CD4-positive, alpha-beta T cell treated with Interleukin-4 for 1 hour (primary cell): ENCODE measurements at places on chromosomes 6 and 20.

DNA sequence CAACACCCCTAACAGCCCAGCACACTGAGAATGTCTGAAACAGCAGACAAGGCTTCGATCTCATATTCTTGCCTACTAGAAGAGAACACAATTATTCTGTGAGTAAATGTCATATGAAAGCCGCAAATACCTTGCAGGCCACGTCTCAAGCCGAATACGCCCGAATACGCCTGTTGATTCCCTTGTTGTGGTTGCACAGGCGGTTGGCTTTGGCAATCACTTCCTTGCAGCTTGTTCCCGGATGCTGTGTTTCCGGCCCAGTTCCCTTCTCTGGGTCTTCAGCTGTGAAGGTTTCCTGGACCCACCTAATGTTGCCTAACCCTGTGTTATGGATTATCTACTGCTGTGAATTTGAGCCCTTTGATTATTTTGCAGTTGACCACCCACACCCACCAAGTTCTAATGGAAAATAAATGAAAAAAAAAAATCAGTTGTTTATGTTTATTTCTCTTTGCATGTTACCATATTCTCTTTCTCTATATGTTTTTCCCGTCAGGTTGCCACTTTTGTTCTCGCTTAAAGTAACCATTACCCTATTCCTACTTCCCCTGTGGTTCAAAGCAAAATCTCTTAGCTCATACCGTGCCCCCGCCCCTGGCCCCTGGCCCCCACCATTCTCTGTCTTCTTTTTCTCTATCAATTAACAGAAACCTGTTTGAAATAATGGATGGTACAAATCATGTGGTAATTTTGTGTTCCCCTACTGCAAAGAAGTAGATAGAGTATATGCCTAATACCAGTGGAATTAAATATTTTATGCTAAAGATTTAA, 172.4 kb downstream of the ADGB start:
- DNase-seq: peak; percentile 49

- DNase-seq: no peak
Observed at GRCh38 chr20:16520154-16520553, 53.1 kb downstream of the KIF16B start.

- DNase-seq: no peak
Observed at GRCh38 chr6:57822896-57823358, 505.5 kb downstream of the PRIM2 start.

- no peak for DNase-seq
Observed at GRCh38 chr6:142462260-142462659, 160.5 kb downstream of the ADGRG6 start.

GRCh38 chr6:90544081-90544480, 42.8 kb downstream of the MAP3K7 start:
- DNase-seq: no peak

DNA sequence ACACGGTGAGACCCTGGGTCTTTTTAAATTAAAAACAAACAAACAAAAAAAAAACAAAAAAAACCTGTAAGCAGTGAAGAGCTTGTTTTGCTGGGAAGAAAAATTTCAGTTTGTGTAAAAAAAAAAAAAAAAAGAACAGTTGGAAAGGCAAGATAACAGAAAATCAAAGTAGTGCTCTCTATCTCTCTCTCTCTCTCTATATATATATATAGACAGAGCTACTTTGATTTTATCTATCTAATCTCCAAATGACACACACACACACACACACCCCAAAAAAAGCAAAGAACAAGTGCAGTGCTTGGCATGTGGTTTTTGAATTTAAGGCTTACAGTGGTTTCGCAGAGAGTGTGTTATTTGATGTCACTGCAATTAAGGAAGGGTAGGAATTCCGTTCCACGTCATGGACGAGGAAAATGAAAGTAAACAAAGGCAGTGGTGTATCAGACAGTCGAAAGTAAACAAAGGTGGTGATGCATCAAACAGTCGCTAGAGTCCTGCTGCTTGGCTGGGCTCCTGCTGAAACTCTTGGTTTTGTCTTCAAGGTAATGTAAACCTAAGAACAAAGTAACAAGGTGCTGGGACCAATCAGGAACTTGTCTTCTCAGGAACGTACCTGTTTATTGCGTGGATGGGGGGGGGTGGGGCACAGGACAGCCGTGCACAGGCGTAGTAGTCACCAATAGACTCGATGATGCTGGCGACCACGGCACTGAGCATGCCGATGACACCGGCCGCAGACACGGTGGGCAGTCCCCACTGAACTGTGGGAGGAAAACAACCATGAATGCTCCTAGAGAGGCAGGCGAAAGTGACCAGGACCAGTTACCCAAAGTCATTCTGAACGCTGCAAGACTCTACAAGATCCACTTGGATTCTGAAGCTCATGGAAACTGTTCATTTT, 131.8 kb downstream of the SLC23A2 start:
- DNase-seq: peak; percentile 46

GRCh38 chr6:135305684-135306083, 124.6 kb downstream of the MYB start:
- no peak for DNase-seq

- DNase-seq: peak; percentile 85
Observed at GRCh38 chr6:134640975-134641429, 308.9 kb downstream of the ALDH8A1 start.

DNA sequence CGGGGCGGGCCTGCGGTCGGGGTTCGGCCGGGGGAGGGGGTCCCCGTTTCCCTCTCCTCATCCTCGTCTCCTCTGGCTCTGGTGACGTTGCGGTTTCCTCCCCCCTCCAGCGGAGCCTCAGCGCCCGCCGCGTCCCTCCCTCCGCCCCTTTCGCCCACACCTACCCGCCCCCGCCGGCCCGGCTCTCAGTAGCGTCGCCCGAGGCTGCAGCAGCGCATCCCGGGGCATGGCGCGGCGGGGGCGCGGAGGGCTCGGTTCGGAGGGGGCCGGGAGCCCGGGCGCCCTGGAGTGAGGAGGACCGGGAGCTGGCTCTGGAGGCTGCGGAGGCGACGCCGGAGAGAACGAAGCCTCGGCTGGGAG, at the start of gene DSE:
DSE (plus strand) TSS at position 188 of the 360 bp plus-strand sequence. CDS start 28,304 bp downstream, outside the sequence.
- peak; percentile 81 for DNase-seq
